ENCODE measurements at places on chromosomes 5 and 9.

GRCh38 chr5:10914741-10915480 lies 153.9 kb upstream of the DAP start:
- no peak for DNase-seq

DNA sequence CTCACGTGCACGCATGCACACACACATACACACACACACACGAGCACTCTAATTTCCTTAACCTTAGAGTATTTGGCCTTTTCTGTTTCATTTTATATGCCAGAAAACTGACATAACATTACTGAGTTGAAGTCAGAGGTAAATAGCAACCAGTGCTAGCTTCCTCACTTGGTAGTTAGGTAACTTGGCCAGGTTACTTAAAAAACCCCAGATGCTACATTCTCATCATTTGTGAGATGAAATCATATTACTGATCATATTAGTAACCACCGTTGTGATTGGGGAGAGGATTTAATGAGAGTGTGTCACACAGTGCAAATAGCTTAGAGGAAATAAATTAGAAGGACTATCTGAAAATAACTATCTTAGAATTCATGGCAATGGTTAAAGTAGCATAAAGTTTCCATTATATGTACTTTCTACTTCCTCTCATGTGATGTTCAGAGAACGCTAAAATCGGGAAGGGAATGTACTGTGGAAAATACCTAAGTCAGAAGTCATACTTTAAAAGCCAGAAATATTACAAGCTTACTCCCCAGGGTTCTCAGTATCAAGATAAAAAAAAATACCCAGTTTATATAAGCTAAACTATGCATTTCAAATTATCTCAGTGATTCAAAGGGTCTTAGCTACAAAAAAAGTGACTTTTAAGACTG lies 120.5 kb downstream of the TUSC1 start:
- no peak for DNase-seq

DNA sequence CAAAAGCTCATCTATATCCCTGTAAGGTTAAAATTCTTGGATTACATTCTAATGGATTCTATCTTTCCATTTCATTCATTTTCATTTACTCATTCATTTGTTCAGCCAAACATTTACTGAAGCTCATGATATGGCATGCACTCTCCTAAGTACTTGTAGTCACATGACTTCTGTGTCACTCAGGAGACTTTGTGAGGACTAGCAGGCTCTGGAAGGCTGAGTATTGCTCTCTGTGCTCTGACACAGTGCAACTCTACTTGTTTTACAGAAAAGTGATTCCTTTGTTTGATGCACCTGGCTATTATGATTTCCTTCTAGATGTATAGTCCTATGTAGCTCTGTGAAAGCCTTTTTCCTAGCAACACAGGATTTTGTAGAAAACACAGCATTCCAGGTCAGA lies 53.0 kb downstream of the YIPF5 start:
- DNase-seq: no peak

- no peak for DNase-seq
Observed at GRCh38 chr9:136292591-136293448, 11.1 kb downstream of the CCDC187 start.

- no peak for DNase-seq
Observed at GRCh38 chr5:65961633-65962032, 35.3 kb downstream of the ERBIN start.

DNA sequence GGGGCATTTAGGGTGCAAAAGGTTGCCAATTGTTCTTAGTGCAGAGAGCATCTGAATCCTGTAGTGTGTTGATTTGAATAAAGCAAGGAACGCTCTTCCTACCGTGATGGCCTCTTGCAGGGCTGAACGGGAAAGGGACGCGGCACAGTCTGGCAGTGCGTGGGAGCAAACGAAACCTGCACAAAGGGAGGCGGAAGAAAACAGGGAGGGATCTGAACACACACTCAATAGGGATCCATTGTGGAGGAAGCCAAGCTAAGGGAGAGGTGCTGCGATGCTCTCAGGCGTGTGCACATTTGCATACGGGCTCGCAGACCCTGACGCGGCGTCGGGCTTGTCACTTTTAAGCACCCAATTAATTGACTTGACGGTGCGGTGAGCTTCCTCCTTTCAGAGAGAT lies 414.0 kb upstream of the IRX1 start:
- DNase-seq: no peak

DNA sequence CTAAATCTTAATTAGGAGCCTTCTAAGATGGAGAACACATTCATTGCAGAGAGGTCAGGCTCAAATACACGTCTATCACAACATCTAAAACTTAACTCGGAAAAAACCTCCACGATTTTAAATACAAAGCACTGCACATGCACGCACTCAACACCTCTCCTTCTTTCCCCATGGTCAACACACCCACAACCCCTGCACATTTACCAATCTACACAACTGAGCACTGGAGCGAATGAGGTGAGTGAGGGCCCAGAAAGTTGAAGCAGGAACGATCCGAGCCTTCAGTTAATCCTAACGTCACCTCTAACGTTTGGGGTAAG lies 278 bp upstream of the NIPSNAP3A start:
- no peak for DNase-seq

DNA sequence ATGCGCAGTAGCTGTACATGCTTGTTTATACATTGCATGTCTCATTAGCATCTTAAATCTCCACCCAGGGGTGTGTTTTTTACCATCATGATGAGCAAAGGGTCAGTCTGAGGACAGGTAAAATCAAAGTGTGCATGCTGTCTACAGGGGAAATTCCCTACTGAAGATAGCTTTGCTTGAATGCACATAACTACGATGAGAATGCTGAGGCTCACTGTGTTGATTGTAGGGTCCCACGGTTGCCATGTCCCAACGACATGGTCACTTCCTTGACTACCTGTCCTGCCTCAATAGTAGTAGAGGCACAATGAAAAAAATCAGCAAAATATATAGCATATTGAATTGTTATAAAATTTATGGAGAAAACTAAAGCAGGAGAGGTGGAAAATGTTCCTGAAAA lies 95.6 kb upstream of the TUSC1 start:
- no peak for DNase-seq

DNA sequence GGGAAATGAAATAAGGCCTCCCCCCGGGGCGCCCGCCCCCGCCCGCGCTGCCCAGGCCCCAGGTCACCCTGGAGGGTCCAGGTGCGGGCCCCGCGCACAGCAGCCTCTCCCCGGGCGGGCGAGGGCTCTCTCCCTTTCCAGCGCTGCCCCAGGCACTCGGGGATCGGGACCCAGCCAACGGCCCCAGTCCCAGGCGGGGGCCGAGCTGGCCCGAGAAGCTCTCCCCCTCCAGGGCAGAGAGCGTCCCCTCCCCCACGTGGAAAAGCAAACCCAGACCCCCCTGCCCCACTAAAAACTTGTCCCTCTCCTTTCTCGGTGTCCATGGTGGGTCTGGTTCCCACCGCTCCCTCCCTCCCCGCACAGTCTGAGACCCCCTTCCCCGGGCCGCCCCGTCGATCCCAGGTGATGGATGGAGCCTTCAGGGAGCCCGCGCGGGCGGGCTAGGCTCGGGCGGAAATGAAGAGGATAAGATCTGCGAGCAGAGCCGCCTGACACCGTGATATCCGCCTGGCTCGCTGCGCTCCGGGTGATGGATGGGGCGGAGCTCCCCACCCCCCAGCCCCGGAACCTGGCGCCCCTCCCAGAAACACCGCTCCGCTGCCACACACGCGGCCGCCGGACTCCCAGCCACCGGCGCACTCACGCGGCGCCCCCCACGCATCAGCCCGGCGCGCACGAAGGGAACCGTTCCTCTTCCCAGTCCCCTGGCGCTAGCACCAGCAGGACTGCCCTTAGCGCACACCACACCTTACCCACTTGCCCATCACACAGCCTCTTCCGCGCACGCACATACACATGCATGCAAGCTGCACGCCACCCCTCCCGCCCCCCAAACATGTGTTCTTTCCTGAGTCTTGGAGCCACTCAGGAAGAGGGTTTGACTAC lies 81.7 kb upstream of the ZBTB43 start:
- no peak for DNase-seq

GRCh38 chr5:103358305-103358995 lies 99.9 kb downstream of the MACIR start:
- no peak for DNase-seq

GRCh38 chr5:66969963-66970362 lies 226.6 kb downstream of the CD180 start:
- no peak for DNase-seq

DNA sequence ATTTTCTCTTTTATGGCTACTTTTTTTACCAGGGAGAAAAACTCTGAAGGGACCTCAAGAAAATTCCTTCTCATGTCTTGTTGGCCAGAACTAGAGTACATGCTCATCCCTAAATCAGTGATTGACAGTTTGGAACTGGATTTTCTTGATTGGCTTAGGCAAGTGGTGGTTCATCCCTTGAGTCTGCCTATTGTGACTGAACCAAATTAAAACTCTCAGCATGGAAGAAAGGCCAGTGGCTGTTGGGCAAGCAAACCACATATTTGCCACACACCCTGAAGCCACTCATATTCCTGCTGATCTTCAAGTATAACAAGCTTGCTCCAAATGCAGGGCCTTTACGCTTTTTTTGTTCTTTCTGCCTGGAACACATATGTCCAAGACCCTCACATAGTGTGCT lies 7.2 kb upstream of the HOMER1 start:
- no peak for DNase-seq

GRCh38 chr5:159788835-159789331 lies 127.4 kb upstream of the ADRA1B start:
- DNase-seq: no peak

DNA sequence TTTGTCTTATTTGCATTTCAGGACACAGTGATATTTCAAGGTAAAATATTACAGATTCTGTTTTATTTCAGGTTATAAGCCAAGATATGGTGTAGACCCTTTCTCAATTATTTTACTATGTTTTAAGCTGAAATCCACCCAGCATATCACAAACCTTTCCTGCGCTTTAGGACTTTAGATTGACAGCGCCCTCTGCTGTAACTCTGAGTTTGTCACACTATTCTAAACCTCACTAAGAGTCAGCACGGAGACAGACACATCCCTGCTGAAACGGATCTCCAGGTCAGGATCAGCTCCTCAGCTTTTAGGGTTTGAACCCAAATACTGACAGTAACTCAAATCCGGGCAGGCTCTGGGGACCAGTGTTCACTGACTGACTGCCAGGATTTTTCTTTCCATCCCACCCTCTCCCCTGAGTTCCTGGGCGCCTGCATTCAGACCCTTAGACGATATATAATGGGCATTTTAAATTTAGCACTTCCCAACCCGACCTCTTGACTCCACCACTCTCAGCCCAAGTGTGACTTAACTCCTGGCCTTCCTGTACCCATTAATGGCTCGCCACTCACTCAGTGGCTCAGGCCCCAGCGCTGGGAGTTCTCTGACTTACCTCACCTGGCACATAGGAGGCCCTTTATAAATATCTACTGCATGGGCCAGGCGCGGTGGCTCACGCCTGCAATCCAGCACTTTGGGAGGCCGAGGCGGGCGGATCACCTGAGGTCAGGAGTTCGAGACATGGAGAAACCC lies 33.5 kb downstream of the TLX3 start:
- no peak for DNase-seq

DNA sequence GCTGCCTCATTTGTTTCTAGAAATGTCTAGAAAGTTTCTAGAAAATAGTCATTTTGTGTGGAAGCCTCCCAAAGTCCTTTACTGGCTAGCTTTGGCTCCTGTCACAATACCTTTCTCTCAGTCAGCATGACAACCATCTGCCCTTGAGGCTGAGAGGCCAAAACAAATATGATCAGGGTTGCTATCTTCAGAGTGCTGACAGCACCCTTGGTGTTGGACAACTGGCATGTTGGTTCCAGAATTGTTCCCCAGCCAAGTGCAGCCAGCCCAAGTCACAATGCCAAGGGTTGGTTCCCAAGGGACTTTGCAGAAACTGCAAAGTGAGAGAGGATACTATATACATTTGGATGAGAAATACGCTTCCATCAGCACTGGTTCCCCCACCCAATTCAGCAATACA lies 140.9 kb upstream of the GAS1 start:
- no peak for DNase-seq

DNA sequence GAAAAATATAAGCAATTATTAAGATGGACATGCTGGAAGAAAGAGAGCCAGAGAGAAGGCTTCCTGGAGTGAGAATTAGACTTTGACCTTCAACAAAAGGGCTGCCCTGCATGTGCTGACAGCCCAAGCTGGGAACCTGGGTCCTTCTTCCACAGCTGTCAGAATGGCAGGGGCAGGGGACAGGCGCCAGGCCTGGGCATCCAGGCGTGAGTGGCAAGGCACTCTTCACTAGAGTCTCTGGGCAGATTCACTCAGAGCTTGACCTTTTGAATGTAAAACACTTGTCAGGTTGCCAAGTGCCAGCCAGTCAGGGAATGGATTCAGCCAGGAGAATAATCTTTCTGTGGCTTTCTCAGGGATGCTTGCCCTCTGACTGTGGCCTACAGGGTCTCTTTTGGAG lies 119.1 kb upstream of the CLINT1 start:
- no peak for DNase-seq

DNA sequence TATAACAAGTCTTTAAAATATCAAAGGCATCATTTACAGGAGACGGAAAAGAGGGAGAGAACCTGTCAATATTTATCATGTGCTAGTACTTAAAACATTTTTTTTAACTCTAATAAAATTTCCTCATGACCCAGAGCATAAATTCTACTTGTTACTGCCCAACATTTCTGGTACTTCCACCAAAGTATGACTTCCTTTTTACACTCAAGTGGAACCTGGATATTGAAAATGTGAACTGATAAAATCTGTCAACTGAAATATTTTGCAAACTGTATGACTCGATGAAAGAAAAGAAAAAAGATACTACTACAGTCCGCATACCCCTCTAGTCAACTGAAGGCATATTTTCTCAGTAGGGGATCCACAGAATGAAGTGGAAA lies 37.1 kb downstream of the FAM13B start:
- no peak for DNase-seq

DNA sequence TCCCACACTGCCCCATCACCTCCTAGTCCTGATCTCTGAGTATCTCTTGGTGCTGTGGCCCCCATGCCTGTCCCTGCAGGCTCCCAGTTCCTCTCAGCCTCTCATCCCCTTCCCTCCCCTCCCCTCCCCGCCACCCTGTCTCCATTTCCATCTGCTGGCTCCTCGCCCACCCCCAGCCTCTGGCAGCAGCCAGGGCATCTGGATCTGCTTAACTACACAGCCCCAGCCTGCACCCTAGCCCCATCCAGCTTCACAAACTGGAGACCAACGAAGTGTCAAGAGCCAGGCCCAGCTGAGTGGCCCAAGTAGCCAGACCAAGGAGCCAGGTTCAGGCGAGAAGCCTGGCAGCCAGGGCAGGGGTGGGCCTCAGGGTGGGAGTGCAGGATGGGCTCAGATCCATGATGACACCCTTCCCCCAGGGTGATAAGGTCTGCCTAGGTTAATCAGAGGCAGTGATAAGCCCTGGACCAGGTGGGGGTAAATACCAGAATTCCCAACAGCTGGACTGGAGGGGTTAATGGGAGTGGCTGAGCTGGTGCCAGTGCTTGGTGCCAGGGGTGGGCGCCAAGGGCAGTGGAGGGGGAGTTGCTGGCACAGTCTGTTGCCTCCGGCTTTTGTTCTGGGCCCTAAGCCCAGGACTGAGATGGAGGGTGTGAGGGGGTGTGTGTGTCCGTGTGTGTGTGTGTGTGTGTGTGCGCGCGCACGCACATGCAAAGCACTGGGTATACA lies 2.5 kb downstream of the IL11RA start:
- peak; percentile 86 for DNase-seq
